ENCODE measurements at places on chromosomes 7 and 10.

DNA sequence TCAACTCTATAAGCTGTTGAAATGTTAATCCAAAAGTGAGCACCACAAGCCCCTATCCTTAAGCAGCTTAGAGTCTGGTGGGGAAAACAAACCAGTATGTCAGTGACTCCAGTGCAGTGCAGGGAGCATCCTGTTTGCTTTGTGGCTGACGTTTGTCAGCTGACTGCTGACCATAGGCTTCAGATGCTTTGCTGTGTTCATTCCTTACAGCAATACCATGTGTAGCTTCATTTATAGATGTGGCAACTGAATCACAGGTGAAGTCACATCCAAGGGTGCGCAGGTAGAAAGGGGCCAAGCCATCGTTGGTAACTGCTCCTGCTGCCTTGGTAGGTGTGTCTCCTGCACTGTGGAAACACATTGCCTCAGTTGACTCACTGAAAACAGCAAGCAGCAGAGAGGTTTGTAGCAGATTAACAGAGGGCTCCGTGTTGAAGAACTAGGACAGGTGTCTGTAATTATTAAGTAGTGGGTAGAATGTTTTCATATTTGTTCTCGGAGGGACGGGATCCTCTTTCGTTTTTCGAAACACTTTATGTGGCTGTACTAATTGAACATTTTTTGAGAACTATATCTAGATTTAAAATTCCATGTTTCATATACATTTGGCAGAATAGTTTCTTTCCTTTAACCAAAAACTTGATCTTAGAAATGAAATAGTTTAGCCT is 2.0 kb downstream of the INSIG1 start:
- DNase-seq = peak; percentile 17

- DNase-seq = no peak
These were observed 62.9 kb upstream of the BET1 start for GRCh38 chr7:94067047-94067446.

DNA sequence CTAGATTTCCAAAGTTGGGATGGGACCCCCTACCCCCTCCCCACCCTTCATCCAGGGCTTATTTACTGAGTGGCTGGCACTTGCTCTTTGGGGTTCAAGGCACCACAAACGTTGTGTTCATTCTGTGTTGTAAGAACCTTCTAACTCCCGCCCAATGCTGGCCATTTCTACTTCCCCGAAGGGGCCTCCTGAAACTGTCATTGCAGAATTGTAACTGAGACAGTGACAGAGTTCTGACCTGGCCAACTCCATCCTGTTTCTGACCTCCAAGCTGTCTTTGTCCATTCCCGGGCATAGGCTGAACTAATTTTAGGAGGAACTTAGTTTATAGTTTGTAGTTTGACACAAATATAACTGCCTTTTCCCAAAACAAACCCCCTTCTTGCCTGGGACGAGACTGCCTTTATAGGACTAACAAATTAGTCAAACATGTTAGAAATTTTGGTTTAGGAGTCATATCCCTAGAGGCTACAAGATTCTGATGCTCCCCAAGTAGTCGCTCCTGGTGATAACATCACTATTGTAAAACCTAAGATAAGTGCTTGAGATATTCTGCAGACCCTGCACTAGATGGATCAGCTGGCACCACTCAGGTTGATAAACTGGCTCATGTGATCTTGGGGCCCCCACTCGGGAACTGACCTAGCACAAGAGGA is 34.8 kb upstream of the ZMIZ2 start:
- DNase-seq = no peak

GRCh38 chr7:44917465-44917864 is 32.1 kb upstream of the PURB start:
- DNase-seq = no peak

- DNase-seq = no peak
These were observed 9.2 kb downstream of the CLEC2L start for GRCh38 chr7:139532636-139533155.

GRCh38 chr10:72086466-72087391 is 1.6 kb downstream of the SPOCK2 start:
- no peak for DNase-seq

GRCh38 chr7:69751026-69751425 is 152.8 kb downstream of the AUTS2 start:
- no peak for DNase-seq

GRCh38 chr7:420142-421093 is 99.2 kb downstream of the PDGFA start:
- DNase-seq = no peak

GRCh38 chr7:55425141-55425752 is 60.1 kb downstream of the LANCL2 start:
- DNase-seq = no peak

GRCh38 chr10:58028597-58029366 is 238.9 kb downstream of the IPMK start:
- DNase-seq = no peak
